ENCODE measurements at places on chromosomes 3 and 15.

DNA sequence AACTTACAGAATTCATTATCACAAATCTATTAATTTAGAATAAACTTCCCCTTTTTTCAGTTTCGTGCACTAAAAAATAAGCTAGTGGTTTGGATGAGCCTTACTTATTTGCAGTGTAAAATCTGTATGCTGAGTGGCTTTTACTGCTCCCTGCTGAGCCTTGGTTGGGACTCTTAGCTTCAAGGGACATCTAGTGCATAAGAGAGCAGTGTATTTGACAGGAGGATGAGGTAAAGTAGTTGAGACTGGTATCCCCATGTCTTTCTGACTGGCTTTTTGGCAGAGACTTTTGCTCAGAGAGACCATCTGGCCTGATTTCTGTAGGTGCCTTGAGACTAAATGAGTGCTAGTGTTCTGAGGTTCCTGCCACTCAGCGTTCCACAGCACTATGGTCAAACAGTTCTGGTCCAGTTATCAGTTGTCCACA, 11.8 kb downstream of the CAPN7 start:
- DNase-seq: no peak

DNA sequence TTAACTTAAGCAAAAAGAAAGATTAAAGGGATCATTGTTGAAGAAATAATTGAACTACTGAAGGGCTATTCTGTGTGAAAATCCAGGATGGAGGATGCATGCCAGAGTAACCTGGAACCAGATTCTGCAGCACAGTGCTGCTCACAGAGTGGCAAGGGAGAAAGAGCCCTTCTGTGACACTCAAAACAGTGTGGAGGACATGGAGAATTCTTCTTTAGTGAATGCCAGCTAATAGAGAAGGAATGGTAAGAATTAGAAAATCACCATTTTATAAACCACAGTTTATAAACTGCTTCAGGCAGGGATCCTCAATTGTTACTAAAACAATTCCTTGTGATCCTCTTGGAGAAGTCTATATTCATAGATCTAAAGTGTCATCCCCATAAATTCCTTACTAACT, 70.4 kb upstream of the ARHGEF26 start:
- no peak for DNase-seq

- peak; percentile 53 for DNase-seq
Observed at GRCh38 chr15:96320703-96321638, 9.5 kb upstream of the NR2F2 start.

- DNase-seq: no peak
Observed at GRCh38 chr3:109982201-109982600, 644.9 kb upstream of the DPPA4 start.

DNA sequence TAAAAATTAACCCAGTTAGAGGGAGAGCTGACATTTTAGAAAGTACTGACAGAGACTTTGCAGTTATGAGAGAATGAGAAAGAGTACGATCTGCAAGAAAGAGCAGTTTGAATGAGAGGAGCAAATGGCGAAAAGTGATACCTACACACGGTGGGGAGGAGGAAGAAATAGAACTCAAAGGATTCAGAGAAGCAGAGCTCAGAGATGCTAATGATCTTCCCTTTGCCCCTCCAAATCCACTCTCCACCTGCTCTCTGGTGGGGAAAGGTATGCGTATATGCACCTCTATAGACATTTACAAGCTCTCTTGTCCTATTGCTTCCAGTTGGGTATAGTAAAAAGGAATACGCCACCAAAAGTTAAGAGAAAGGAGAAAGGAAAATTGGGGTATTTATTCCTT, 123.3 kb upstream of the TTC14 start:
- no peak for DNase-seq

- DNase-seq: no peak
Observed at GRCh38 chr3:182078316-182078715, 366.6 kb downstream of the SOX2 start.

DNA sequence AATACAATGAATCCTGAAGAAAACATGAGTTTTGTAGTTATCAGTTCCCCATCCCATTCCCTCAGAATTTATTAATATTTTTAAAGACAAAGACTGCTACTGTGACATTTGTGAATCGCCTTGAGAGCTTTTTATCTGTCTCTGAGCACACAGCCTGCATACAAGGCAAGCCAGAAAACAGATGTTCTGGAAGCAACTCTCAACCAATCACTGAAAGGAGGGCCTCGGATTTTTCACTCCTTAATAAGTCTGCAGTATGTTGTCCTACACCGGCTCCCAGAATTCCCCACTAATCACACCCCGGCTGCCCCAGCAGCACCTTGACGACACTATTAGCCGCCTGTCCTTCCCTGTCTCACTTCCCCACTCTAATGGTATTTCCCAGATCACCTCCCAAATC, 138.5 kb downstream of the ZNF621 start:
- DNase-seq: no peak

DNA sequence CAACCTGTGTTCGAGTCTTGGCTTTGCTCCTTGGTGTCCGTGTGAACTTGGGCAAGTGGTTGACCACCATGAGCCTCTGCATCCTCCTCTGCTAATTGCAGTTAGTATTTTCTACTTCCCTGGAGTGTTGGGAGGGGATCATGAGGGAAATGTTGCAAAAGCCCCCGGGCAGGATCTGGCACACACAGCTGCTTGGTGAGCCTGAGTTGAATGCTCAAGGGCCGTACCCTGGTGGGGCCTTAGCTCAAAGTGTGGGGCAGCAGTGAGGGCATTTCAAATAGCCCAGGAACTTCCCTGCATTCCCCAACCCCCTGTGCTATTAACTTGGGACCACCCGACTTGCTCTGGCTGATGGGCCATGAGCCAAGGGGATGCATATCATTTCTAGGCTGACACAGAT, 94.9 kb upstream of the SLC6A11 start:
- DNase-seq: no peak

DNA sequence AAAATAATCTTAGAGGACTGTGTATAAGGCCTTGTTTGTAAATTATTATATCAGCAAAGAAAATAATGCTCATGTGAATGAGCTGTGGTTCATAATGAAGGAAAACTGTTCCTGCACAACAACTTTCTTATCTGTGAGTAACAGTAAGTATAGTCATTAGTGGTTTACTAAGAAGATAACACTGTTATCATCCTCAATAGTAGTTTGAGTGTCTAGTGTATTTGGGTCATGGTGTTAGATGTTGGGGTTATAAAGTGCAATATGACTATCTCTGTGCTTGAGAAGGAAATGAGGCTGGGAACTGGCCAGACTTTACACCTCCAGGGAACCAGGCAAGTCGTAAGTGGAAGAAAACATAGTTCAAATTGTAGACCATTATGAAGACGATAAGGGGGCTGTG, 15.6 kb downstream of the VPS8 start:
- no peak for DNase-seq

DNA sequence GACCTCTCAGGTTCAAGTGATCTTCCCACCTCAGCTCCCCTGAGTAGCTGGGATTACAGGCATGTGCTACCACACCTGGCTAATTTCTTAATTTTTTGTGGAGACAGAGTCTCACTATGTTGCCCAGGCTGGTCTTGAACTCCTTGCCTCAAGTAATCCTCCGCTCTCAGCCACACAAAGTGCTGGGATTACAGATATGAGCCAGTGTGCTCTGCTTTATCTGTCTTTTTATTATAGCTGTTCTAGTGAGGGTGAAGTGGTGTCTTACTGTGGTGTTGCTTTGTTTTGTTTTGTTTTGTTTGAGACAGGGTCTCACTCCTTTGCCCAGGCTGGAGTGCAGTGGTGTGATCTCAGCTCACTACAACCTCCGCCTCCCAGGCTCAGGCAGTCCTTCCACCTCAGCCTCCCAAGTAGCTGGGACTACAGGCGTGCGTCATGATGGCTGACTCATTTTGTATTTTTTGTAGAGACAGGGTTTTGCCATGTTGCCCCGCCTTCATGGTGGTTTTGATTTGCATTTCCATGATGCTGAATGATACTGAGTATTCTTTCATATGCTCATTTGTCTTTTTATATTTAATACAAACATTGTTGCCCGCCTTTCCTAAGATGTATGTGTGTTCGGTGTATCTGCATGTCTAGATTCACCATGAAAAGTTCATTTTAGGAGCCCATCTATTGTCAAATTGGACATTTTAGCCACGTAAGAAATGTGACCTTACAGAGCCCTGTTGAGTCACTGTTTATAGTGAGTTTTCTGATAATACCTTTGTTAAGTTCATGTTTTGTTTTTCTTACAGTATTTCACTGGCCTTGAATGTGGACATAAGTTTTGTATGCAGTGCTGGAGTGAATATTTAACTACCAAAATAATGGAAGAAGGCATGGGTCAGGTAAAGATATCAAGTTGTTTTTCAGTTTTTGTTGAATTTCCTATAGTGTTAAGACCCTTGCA, 80.6 kb downstream of the ARIH1 start:
- DNase-seq: peak; percentile 48
